DMS 273 treated with DMSO at 0.1 percent for 48 hours (cell line): ENCODE measurements at places on chromosomes 3 and 15.

- peak; percentile 76 for DNase-seq
Observed at GRCh38 chr3:124557433-124558232, 172.6 kb upstream of the UMPS start.

DNA sequence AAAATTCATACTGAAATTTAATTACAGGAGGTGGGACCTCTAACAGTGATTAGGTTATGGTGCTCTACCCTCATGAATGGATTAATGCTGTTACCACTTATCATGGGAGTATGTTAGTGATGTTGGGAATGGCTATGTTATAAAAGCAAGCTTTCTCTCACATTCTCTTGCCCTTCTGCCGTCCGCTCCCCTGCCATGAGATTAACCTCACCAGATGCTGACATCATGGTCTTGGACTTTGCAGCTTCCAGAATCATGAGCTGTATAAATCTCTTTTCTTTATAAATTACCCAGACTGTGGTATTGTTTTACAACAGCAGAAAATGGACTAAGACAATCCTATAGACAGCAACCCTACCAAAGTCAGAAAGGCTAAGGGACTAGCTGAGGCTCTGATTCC is 884.8 kb downstream of the FHIT start:
- no peak for DNase-seq

DNA sequence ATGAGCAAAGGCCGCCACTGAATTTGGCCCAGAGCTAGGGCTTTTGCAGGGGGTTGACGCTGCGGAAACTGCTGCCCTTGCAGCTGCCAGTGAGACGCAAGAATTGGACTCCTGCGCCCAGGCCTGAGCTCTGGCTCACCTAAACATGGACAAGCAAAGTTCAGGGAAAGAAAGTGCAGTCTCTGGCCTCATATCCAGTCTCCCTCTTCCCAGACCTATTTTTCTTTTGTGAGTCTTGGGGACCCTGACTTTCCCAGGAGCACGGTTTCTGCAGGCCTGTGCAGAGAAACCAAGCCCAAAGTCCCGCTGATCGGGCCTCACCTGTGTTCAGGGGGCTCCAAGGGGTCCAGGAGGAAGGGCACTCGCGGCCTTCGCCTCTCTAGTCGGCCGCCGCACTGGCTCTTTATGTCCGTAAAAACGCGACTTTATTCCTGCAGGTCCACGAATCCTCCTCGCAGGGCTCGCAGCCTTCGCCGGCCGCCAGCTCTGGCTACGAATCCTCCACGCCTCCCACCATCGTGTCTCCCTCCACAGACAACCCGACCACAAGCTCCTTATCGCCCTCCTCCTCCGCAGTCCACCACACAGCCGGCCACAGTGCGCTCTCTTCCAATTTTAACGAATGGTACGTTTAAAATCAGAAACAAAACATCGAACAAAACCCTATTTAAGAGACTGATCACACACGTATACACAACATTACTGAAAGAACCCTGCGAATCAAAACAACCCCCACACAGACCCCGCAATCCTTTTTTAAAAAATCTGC is 3.9 kb downstream of the ZIC1 start:
- DNase-seq: no peak

DNA sequence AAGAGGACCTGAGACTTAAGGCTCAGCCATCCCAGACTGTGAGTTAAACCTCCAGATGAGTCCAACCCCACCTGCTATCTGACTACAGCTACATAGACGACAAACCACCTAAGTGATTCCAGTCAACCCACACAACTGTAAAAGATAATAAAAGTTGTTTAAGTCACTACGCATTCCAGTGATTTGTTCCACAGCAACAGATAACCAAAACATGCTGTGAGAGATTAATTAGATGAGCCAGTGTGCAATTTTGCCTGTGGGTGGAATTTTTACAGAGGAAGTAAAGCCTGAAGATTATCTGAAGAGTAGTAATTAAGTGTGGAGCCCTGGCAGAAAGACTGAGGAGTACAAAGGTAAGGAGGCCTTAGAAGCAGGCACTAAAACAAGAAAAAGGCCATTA is 5.4 kb downstream of the BTBD1 start:
- DNase-seq: no peak

DNA sequence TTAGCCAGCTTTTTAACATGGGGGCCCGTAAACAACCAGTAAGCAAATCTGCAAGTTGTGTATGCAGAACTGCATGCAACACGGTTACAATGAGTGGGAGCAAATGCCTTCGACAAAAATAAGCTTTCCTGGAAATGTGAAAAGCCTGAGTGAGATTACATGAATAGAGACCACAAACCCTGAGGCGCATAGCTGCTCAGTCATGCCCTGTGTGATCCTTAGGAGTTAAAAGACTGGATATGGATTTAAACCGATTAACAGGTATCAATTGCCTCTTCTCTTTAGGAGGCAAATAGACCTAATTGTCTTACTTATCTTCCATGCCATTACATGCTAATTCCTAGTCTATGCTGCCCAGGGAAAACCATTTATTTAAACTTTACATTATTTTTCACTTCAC is 810.3 kb downstream of the ROBO1 start:
- no peak for DNase-seq

DNA sequence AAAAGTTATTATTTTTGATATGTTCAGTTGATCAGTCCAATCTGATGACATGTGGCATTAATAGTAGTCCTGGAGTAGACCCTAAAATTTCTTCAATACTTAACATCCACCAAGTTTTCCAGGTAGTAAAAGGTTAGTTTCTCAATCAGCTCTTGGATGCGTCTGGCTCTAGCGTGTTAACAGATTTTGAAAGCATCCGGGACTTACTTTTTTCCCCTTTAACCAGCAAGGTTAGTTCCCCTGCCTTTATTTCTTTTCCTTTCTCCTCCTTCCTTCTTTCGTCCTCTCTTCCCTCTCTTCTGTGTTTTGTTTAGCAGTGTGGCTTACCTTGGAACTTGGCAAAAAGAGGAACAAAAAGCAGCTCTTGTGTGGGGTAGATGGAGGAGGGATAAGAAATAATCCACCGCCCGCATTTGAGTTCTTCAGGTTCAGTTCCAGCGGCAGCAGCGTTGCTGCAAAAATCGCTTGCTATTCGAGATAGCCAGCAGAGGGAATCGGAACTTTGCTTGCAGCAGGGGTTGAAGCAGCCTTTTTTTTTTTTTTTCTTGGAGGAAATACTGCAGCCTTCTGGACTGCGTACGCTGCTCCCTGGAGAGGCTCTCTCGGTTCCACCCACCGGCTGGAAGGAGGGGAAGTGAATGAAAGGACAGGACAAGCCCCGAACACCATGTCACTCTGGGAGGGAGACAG is at the start of gene RBMS3:
RBMS3 (plus strand) TSS at position 668 of the 690 bp plus-strand sequence.
- peak; percentile 6 for DNase-seq

GRCh38 chr3:71050538-71051258 is 532.8 kb downstream of the FOXP1 start:
- DNase-seq: no peak

DNA sequence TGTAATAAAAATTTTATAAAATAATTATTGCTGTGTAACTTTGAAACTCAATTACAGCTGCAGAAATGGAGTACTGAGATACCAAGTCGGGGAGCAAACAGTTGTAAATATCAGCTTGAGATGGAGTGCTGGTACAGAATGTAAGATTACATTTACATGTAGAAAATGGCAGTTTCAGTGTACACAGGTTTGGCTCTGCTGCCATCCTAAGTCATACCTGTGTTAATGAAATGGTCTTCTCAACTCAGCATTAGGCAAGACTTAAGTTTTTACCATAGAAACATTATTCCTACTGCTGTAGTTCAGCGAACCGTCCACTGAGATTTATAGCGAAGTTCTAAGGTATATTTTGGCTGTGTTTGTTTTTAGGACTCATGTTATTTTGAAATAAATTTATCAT is 110.1 kb upstream of the TBL1XR1 start:
- no peak for DNase-seq

- DNase-seq: no peak
Observed at GRCh38 chr3:193400304-193400703, 21.8 kb upstream of the ATP13A5 start.

DNA sequence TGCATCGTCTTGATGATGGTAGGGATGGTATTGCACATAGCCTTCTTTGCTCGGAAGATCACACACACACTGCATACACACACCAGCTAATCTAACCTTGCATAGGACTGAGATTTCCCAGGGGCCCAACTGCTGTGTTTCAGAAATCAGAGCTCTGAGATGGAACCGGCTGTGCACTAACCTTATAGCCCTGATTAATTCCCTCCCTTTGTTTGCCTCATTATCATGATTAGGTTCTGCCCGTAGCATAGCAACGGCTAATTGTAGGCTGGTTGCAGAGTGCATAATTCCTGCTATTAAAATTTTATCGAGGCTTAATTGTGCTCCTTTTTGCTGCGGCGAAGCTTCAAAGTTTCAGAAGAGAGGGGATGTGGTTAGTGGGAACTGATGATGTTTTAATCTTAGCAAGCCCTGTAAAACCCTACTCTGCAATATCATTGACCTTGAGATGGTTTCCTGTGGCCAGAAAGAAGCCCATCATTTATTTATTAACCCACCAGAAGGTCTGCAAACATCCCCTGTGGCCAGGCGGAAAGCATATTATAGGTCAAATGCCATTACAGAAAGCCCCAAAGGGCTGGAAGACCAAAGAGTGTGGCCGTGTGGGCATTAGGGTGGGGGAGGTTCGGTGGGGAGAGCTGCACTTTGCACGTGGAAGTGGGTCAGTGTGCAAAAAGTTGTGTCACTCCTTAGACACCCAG is 56.2 kb upstream of the GLCE start:
- no peak for DNase-seq

GRCh38 chr15:73051391-73051806 is 864 bp upstream of the NEO1 start:
- no peak for DNase-seq

DNA sequence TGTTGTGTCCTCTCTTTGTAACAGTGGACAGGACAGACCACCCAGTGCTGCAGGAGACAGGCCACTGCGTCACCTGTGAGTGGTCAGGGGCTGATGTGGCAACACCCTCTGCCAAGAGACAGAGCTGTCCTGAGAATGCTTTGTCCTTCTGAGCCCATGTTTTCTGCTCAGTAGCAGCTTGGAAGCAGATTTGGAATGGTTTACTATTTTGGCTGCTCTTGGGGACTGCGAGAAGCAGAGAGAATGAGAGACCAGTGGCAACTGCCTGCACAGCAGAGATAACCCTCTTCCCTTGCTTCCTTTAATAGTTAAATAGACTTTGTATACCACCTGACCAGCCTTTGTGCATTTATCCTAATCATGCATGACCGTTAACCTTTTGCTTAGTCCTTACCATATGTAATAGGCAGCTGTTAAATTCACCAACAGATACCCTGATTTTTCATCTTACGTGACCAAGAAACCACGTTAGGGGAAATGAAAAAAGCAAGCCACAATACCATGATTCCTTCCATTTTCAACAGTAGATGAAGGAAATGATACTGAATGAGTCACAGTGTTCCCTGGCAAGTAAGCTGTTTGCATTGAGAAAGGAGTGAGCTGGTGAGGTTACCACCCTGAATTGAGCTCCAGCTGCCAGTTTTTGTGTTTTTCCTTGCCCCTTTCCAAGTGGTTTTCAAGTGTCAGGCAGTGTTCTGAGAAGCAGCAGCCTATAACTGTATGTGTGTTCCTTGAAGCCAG is 35.5 kb downstream of the B3GALNT1 start:
- DNase-seq: peak; percentile 74

GRCh38 chr15:61169904-61170695 is 59.0 kb downstream of the RORA start:
- DNase-seq: no peak

DNA sequence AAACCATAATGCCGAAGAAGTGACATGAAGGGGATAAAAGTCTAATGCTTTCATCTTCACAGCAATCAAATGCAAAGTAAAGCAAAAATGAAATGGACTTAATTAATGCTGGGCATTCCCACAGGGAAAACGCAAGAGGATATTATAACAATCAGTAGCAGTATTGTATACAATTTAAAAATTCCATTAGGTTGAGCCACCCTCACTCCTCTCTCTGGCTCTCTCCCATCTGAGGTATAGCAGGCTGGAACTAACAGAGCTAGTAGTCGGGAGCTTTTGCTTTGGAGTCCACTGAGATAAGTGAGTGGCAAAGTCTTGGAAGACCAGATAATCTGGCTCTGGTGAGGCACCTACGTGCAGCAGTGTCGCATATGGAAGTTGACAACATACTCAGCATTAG is 33.9 kb downstream of the DET1 start:
- no peak for DNase-seq

- no peak for DNase-seq
Observed at GRCh38 chr3:37991109-37991508, 523 bp downstream of the VILL start.

DNA sequence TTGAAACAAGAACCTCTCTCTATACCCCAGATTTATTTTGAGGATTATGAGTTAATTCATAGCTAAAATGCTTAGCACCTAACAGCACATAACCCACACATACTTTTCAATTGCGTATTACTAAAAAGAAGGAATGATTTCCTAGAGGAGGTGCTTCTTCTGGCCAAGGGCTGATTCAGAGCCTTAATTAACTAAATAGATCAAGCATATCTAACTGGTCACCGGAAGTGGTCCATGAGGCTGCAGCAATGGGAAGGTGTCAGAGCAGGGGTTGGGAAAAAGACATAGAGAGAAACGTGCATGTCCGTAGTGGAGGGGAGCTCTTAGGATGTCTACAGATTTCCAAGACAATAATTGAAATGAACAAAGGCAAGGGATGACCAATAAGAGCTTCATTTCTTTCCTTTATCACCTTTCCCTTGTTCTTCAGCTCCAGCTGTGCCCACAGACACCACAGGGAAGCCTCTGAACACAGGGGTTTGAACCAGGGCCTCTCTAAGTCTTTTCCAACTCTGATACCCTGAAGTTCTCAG is 467 bp downstream of the HGD start:
- DNase-seq: no peak

- DNase-seq: peak; percentile 50
Observed at GRCh38 chr15:45399381-45400212, 21.3 kb upstream of the GATM start.

- DNase-seq: no peak
Observed at GRCh38 chr15:90097475-90097874, 4.8 kb downstream of the IDH2 start.

DNA sequence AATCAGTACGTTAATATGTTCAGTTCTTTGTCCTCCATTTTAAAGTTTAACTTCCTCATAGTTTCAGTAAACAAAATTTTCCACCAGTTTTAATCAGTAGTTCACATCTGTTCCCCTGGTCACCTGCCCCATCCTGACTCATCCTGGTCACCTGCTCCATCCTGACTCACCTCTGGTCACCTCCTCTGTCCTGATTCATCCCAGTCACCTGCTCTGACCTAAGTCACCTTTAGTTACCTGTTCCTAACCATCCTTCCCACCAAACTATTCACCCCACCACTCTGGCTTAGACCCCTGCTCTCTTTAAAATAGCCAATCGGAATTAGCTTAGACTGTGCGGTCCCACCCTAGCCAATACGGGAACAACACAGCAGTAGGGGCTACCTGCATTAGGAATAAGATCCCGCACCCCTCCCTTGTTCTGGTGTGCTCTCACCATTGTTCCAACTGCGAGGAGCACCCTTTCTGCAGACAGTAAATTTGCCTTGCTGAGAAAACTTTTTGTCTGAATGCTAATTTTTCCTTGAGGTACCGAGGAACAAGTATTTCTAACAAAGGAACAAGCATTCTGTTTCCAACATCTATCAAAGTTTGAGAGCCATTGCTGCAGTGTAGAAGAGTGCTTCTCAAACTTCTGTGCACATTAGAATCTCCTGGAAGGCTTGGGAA is 169.3 kb downstream of the ADAMTS17 start:
- DNase-seq: no peak

GRCh38 chr3:9349321-9350117 is 13.3 kb upstream of the THUMPD3 start:
- DNase-seq: no peak

GRCh38 chr15:40941528-40942336 is 11.5 kb upstream of the CHAC1 start:
- no peak for DNase-seq
